Amniotic stem cell (primary cell): ENCODE measurements at places on chromosomes 12 and 14.
A peak's percentile ranks its signal among the peaks of the same experiment; 100 is the strongest.

DNA sequence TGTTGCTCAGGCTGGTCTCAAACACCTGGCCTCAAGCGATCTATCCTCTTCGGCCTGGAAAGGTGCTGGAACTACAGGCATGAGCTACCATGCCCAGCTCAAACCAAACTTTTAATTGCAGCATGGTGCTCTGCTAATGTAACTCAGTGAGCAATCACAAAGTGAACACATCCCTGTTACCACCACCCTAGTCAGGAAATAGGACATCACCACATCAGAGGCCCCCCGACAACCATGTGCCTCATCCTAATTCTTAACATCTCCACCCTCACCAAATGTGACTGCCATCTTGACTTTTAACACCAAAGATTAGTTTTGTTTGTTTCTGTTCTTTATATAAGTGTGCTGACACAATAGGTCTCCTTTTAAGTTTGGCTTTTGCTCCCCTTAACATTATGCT lies 22.8 kb upstream of the SDR39U1 start:
- no peak for DNase-seq

DNA sequence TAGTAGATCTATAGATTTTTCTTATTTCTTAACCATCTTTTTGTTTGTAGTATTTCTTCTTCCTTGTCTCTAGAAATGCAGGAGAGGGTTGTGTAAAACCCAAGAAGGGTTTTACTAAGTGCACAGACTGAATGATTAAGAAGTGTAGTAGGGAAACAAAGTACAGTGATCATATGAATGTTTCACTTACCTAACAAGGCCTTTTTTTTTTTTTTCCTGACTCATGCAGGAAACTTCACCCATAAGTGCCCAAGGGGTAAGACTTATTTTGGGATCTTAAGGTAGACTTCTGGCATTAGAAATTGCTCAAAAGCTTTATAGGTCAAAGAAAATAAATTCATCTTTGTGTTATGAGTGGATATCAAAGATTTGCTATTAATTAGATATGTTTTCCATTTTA lies 10.2 kb downstream of the SCN8A start:
- DNase-seq: no peak

GRCh38 chr12:124694250-124694649 lies 126.8 kb upstream of the NCOR2 start:
- no peak for DNase-seq

DNA sequence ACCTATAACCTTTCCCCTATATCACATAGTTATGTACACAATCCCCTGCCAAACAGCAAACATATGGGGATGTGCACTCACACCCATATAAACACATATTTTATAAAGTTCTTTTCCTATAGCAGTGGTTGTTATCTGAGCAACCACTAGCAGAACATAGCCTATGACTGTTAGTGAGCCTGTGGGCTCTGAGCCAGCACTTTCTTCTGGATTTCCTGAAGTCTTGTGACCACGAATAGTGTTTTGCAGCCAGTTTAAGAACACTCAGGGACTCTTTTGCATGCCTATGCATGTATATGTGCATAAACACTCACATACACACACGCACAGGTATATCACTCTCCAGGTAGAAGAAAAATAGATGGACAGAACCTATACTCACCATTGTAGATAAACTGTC lies 17.1 kb downstream of the TESPA1 start:
- no peak for DNase-seq

DNA sequence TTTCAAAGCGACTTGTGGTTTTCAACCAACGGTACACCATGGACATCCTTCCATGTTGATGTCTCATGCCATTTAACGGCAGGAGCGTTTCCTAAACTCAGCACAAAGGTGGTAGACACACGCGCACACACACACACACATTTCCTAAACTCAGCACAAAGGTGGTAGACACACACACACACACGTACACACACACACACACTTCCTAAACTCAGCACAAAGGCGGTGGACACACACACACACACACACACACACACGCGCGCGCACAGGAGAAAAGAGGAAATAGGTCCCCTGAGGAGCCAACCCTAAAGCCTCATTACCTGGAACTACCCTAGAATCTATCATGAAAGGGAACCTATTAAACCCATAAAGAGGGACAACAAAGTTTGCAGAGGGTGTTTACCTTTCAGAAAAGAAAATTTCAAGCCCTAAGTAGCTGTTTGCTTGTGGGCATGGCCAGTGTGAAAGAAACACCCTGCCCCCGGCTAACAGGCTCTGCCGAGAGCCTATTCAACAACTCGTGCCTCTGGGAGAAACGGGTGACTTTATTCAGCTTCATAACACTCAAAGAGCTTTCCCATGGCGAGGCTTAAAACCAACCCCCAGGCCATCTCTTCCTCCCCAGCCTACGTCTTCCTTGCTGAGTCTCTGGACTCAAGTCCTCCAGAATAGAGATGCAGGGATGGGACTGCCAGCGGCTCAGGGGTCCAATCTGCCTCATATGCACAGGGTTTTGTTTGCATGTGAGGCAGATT lies 31.8 kb downstream of the SLC8B1 start:
- no peak for DNase-seq

GRCh38 chr14:22515929-22516328 lies 73.1 kb downstream of the DAD1 start:
- no peak for DNase-seq

GRCh38 chr14:40581264-40581663 lies 1025.4 kb upstream of the LRFN5 start:
- DNase-seq: no peak

DNA sequence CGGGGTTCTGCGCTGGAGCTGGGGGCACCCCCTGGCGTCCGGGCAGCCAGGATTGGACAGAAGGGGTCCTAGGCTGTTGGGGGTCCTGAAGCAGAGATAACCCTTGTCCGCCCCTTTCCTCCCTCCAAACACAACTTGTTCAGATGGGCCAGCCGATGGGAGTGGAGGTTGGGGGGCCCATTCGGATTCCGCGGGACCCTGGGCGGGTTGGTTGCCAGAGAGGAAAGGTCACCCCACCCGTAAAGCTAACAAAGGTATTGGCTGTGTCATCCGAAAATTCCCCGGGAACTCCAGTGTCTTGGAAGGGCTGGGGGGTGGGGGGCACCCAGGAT lies 1.3 kb downstream of the FAM222A start:
- no peak for DNase-seq

DNA sequence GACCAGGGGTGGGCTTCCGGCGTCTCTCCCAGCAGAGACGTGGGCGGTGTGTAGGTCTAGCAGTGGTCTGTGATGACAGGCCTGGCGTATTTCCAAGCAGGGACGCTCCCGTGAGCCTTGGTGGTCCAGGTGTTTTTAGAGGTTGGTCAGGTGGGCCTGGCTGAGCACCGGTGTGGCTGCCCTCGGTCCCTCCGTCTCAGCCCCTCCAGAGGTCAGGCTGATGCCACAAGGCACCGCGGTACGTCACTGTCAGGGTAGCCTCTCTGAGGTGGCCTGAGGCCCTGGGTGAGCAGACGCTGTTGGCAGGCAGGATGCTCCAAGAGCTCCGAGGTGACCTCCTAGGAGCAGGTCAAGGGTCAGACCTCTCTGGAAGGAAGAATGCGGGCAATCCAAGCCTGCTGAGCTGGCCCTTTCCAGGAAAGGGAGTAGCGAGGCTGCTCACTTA lies 13.6 kb downstream of the MTA1 start:
- no peak for DNase-seq

- no peak for DNase-seq
Observed at GRCh38 chr12:1622406-1622805, 6.6 kb upstream of the WNT5B start.

- no peak for DNase-seq
Observed at GRCh38 chr12:16266085-16266484, 11.4 kb downstream of the SLC15A5 start.

DNA sequence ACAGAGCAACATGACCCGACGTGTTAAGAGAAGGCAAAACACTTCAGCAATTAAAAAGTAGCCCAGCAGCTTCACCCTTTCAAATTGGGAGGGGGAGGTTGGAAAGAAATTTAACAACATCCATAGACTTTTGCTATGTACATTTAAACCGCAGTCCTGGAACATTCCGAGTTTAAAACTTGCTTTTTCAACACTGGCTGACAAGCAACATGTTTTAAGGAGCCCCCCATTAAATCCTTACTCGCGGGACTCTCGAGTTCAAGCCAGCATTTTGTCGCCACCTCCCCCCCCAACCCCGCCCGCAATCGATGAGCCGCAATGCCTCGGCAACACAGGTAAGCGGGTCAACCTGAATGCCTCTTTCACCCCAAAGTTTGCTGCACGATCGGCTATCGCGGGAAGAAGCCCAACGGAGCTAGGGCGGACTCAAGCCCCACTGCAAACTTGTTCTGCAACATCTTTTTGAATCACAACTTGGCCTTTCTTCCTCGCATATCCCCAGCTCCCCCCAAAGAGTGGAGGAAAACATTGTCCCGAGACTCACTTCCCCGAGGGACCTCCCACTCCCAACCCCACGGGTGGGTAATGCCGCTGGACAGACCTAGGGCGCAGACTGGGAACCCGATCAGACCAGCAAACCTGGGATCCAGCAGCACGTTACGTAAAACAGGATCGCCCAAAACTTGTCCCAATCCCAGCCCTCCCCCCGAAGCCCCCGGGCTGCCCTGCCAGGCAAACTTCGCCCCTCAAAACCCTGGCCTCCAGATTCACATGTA lies 777 bp downstream of the ZFP36L1 start:
- no peak for DNase-seq

DNA sequence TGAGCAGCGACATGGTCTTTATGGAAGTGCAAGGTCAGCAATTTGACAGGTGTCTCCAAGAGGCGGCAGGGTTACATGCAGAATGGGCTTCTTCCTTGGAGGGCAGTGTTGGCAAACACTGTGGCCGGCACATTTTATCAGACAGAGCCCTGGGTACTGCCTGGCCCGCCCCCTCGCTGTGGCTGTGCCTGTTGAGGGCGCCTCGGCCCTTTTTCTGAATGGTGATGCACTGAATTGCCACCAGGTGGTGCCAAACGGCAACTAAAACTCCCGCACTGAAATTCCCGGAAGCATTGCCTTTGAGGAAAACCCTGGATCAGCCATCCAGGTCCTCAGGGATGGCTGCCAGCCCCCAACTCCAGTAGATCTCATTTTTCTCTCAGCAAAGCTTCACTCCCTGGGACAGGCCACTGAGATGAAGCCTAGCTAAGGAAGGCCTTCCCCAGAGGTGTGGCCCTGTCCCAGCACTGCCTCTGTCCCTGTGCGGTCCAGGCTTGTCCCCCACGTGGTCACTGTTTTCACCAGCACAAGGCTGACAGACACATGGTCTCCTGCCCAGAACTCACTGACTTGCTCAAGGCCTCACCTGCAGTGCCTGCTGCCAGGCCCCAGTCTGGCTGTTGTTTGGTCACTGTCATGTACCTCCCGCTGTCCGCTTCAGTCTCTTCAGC lies 73.6 kb downstream of the TESC start:
- peak; percentile 53 for DNase-seq

GRCh38 chr12:80490329-80490728 lies 46.3 kb downstream of the PTPRQ start:
- DNase-seq: no peak

GRCh38 chr14:65261425-65261920 lies 151.1 kb upstream of the FUT8 start:
- DNase-seq: no peak

DNA sequence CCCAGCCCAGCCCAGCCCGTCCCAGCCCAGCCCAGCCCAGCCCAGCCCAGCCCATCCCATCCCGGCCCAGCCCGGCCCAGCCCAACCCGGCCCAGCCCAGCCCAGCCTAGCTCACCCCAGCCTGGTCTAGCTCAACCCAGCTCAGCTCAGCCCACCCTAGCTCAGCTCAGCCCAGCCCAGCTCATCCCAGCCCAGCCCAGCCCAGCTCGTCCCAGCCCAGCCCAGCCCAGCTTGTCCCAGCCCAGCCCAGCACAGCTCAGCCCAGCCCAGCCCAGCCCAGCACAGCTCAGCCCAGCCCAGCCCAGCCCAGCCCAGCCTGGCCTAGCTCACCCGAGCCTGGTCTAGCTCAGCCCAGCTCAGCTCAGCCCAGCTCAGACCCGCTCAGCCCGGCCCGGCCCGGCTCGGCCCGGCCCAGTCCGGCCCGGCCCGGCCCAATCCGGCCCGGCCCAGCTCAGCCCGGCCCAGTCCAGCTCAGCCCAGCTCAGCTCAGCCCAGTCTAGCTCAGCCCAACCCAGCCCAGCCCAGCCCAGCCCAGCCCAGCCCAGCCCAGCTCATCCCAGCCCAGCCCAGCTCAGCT lies 184.7 kb downstream of the TMEM121 start:
- DNase-seq: no peak

GRCh38 chr12:26688344-26688904 lies 144.6 kb downstream of the ITPR2 start:
- no peak for DNase-seq

- DNase-seq: no peak
Observed at GRCh38 chr12:62401631-62402030, 65.0 kb upstream of the MON2 start.

- no peak for DNase-seq
Observed at GRCh38 chr12:113109872-113110599, 25.5 kb downstream of the RASAL1 start.

- DNase-seq: no peak
Observed at GRCh38 chr12:91009319-91009950, 4.7 kb upstream of the EPYC start.

DNA sequence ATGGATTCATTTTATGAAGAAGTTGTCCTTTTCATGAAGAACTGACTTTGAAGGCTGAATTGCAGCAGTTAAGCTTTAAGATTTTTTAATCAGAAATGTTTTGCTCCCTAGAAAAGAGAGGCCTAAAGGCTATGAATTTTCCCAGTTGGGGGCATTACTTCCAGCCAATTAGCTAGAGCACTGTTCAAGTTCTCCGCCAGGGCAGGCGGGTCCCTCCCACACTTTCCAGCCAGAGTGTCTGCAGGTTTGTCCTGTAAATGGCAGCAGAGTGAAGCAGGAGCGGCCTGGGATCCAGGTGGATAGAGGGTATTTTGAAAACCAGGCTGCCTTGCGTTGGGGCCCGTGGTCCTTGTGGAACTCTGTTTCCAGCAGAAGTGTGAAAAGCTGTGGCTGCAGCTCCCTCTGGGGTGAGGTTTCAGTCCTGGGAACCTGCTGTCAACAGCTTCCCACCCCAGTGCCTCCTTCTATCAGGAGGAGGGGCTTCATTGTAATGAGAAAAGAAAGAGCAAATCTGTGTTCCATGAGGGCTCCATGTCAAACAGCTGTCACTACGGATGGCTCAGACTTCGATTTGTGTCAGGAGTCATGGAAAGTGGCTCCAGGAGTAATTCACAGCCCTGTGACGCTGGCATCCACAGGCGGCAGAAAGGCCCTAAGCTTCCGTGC lies 210.7 kb upstream of the TMEM132C start:
- no peak for DNase-seq

DNA sequence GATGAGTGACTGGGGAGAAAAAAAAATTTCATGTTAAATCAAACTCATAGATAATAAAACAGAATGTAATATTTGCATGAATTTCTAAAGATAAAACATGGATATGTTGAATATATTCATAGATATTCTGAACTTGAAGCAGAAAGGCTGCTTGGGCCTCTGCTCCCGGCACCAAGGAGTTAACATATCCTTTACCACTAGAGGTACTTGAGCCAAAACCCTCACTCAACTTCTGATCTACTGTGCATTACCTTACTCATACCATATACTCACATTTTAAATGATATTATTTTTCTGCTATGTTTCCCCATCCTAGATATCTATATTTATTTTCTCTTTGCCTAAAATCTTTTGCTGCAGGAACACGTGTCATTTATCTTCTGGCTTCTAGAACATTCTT lies 14.9 kb downstream of the AREL1 start:
- DNase-seq: no peak
